ENCODE measurements at places on chromosomes 16 and 17.

GRCh38 chr16:5722116-5722619 lies 624.6 kb upstream of the EEF2KMT start:
- no peak for DNase-seq

DNA sequence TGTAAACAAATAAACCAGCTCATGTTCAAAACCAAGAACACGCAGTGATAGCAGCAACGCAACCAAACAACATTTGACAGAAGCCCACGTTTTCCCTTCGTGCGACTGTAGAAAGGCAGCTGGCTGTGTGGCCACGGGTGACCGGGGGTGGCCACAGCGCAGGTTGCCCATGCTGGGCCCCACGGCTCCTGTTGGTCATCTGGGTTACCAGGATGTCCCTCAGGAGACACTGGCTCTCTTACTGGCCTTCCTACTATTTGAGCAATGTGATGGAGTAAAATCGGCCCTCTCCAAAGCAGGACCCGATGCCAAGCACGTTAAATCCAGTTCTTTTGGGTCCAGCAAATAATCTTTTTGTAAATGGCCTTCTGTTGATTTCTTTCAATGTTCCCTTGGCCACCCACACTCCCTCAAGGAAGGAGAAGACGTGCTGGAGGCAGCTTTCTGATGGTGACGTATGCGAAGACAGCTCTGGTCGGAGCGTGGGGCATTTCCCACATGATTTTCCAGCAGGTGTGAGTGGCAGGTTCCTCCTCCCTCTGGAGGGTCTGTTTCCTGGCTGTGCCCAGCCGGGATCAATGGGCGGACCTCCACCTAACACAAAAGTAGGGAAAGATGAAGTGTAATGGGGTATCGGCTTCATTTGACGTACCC lies 143.1 kb upstream of the CHMP6 start:
- DNase-seq, result no peak

GRCh38 chr17:17001076-17001777 lies 29.3 kb upstream of the TNFRSF13B start:
- DNase-seq, result no peak

GRCh38 chr17:21679256-21680146 lies 12.8 kb upstream of the KCNJ18 start:
- DNase-seq, result no peak

- no peak for DNase-seq
Observed at GRCh38 chr16:72481419-72481818, 309.5 kb upstream of the PMFBP1 start.

DNA sequence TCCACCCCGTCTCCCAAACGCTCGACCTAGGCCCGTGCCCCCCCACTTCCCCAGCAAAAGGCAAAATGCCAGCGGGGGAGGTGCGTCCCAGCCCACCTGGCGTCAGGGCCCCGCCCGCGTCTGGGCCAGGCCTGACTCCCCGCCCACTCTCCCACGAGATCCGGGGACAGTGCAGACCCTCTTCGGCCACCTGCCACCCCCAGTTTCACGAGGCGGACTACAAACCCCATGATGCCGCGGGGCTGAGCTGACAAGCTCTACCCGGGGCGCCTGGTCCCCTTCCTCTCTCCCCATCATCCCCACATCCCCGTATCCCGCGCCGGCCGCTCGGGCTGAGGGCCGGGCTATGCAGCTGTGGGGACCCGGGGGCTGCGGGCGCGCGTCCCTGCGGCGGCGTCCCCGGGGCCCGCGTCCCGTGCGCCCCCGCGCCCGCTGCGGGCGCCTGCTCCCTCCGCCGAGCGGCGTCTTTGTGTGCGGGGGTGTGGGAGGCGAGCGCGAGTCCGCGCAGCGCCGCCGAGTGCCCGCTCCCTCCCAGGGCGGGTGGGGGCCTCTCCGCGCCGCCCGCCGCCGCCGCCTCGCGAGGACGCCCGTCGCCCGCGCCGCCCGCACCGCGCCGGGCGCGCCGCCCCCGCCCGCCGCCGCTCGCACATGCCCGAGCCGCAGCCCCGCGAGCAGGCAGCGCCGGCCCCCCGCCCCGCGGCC lies at the start of gene ANKRD13B:
Gene ANKRD13B (plus strand): TSS at position 283 of the 702 bp plus-strand sequence. CDS start 490 bp downstream, outside the sequence.
- DNase-seq, result peak; percentile 68

GRCh38 chr17:52064791-52065211 lies 93.7 kb downstream of the CA10 start:
- DNase-seq, result no peak

All from NCI-H524 treated with DMSO at 0.1 percent for 48 hours (cell line).